ENCODE measurements at places on chromosomes 7 and 10.

- DNase-seq = no peak
Measured at GRCh38 chr10:32982911-32983909, 25.2 kb upstream of the ITGB1 start.

DNA sequence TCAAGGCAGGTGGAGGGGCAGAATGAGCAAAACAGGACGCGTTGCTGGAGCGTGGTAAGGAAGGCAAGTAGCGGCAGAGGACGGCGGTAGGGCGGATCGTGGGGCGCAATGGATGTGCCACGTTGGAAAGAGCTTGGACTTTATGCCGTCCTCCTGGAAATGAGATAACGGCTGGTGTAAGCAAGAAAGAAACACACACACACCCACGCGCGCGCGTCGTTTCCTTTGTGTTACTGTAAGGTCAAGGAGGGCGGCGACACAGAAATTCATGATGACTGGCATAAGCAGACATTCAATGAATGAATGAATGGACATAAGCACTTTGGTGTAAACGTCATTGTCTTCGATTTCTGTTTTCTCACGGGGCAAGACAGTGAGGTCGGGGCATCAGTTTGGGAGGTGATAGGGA, 683 bp upstream of the ENTPD7 start:
- DNase-seq = no peak

GRCh38 chr10:2680821-2681220, 386.5 kb upstream of the PFKP start:
- no peak for DNase-seq

- no peak for DNase-seq
Measured at GRCh38 chr10:36173364-36173763, 531.3 kb upstream of the FZD8 start.

GRCh38 chr10:56622335-56622973, 261.4 kb upstream of the ZWINT start:
- no peak for DNase-seq

GRCh38 chr10:44990302-44990655, 10.4 kb upstream of the ZNF22 start:
- DNase-seq = no peak

GRCh38 chr10:107067843-107068242, 96.7 kb downstream of the SORCS1 start:
- no peak for DNase-seq

- DNase-seq = no peak
Measured at GRCh38 chr7:11410656-11411644, 421.0 kb downstream of the THSD7A start.

DNA sequence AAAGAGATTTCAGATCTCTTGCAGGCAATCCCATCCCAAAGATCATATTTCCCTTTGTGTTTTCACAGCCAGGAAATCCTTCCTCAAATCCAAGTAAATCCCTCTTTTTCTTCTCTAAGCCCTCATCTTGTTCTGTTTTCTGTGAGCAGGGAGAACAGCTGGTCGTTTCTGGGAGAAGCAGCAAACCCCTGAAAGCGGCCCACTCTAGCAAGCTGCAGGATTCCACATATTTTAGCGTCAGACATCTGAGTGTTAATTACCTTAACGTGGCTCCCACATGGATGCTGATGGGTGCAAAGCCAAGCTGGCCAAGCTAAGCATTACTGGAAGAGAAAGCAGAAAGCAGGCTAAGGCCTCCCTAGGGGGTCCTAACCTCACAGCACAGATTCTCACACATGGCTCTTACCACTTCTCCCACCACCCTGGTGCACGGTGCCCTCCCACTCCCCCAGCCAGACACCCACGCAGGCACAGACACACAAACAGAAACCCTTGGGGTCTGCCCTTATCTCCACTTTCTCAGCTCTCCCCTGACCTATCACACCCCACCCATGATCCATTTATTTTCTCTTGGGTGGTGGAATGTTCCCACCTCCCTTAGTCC, 551.0 kb upstream of the AUTS2 start:
- no peak for DNase-seq

DNA sequence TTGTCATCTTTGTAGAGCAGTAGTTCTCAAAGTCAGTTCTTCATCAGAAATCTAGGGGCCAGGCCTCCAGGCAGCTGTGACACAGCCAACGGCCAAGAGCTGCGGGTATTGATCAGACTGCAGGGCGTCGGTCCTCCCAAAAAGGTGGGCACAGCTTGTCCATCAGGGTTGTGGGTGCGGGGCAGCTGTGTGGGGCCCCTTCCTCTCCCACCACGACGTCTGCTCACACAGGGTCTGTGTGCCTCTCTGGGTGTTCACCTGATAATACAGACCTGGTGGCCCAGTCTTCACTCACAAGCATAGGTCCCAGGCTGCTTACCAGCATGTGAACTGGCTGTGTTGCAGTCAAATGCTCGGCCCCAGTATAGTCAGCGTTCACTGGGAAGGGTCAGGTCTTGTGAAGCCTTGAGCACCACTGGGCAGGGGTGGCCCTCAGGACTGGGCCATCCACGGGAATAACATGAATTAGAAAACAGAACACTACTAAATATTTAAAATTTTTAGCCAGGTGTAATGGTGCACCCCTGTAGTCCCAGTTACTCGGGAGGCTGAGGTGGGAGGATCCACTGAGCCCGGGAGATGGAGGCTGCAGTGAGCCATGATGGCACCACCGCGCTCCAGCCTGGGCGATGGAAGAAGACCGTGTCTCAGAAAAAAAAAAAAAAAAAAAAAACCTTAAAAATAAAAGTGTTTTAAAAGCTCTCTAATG, 102.8 kb upstream of the DIP2C start:
- DNase-seq = no peak
